ENCODE measurements at places on chromosomes 7 and 10. TPM values are rescaled to one million over a fixed set of nuclear protein-coding genes. Genes with fewer than 3 reads are reported as not detected.

SFRP5 gene
- 18.3 TPM for total RNA-seq

TRPV5 gene
- not detected for total RNA-seq

DNA sequence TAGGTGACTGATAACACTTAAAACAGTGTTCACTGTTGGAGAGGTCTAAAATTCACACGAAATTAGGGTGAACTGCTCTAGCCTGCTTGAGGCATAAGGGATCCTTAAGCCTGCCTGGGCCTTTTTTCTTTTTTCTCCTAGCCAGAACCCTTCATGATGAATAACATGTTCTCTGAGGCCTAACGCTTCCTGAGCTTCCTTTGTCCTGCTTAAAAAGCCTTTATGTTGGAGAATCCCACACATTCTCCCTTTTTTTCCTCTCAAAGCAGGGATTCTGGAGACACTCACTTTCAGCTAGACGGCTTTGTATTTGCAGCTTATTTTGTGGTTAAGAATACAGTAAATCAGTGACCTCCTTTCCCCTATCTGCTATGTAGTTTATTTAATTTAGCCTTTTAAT, 354.7 kb upstream of the PHF14 start:
- H3K36me3 ChIP-seq: no peaks in the 10 kb centered on the region
- H3K27me3 ChIP-seq: no peaks in the 10 kb centered on the region
- H3K27ac ChIP-seq: no peak overlapping the region
- no peak overlapping the region for H3K4me3 ChIP-seq
- no peak for DNase-seq

GRCh38 chr10:17109475-17110207, 20.0 kb downstream of the CUBN start:
- no peaks in the 10 kb centered on the region for H3K4me1 ChIP-seq
- no peak overlapping the region for H3K4me3 ChIP-seq
- no peak overlapping the region for H3K27ac ChIP-seq
- H3K27me3 ChIP-seq: no peaks in the 10 kb centered on the region
- DNase-seq: no peak

Data from sigmoid colon (tissue), 7 donors.